T-helper 1 cell (primary cell): ENCODE measurements at places on chromosomes 3 and 15.

DNA sequence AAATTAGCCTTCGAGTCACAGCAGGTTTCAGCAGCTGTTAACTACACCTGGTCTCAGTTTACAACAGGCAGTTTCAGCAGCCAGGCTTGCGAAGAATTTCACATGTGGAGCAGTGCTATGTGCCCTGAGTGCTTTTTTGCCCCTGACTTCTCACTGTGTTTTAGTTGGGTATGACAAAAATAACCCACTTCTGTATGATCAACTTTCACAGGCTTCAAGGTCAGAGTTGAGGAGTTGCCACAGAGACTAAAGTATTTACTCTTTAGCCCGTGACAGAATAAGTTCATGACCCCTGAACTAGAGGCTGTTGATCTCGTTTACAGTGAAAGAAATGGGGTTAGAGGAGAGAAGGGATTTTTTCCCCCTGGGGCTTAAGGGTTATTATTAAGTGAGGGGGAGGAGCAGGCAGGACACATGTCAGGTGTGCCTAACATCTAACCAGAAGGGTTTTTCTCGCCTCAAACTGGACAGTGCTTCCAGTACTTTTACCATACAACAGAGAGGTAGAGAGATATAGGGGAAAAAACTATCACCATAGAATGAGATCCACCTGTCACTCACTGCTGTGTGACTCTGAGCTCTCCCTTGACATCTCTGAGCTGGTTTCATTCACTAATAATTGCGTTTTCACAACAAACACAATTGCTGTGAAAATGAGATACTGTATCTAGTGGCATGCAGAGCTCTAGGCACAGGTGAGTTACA lies 14.0 kb upstream of the TOPBP1 start:
- no peak for DNase-seq

- DNase-seq = no peak
Measured at GRCh38 chr3:63911509-63911872, 692 bp downstream of the SCAANT1 start.

DNA sequence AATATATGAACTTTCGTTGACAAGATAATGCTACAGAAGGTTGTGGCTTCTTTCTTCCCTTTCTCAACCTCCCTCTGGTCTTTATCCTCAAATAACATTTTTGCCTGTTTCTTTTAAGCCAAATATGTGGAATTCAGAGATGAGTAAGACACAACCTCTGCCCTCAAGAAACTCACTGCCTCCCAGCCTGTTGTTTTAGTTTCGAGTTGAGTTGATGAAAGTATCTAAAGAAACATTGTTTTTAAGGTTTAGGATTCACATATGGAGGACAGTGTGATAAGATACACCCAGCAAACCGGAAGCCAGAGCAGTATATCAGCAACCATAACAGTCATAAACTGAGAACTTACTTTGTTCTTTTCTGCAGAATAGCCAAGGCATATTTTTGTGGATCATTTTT lies 218.6 kb downstream of the THSD4 start:
- no peak for DNase-seq

DNA sequence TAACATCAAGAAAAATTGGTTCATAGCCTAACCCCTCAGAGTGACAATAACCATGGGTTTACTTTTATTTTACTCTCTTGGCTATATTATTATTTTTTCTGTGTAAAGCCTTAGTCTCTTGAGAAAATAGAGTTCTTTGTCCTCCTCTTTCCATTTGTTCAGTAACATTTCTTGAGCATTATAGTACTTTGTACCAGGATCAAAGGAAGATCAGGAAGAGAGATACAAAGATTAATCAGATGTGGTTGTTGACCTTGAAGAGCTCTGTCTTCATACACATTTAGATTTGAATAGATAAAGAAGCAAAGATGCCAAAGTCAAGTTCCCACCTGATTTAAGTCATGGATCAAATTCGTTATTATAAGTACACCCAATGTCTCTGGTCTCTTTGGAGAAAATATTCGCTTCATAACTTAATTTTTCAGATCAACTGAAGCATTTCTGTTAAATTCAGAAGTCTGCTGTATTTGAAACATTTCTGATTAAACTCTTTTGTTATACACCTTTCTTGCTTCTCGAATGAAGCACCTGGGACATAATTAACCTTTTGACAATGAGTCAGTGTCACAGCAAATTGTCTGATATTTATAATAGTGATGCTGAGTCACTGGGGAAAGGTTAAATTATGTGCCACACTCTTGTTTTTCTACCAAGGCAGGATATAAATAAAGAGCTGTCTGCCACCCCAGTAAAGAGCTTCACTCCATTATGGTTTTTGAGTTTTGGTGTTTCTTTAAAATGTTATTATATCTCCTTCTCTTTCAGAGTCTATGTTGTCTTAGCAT lies 100.2 kb downstream of the GHSR start:
- no peak for DNase-seq

GRCh38 chr3:20569310-20569709 lies 383.3 kb upstream of the SGO1 start:
- DNase-seq = no peak

- DNase-seq = peak; percentile 19
Measured at GRCh38 chr3:101725194-101725889, 928 bp downstream of the CEP97 start.

- DNase-seq = no peak
Measured at GRCh38 chr15:61784734-61785133, 275.5 kb downstream of the VPS13C start.

- DNase-seq = no peak
Measured at GRCh38 chr15:74136540-74136813, 6.1 kb downstream of the ISLR2 start.

DNA sequence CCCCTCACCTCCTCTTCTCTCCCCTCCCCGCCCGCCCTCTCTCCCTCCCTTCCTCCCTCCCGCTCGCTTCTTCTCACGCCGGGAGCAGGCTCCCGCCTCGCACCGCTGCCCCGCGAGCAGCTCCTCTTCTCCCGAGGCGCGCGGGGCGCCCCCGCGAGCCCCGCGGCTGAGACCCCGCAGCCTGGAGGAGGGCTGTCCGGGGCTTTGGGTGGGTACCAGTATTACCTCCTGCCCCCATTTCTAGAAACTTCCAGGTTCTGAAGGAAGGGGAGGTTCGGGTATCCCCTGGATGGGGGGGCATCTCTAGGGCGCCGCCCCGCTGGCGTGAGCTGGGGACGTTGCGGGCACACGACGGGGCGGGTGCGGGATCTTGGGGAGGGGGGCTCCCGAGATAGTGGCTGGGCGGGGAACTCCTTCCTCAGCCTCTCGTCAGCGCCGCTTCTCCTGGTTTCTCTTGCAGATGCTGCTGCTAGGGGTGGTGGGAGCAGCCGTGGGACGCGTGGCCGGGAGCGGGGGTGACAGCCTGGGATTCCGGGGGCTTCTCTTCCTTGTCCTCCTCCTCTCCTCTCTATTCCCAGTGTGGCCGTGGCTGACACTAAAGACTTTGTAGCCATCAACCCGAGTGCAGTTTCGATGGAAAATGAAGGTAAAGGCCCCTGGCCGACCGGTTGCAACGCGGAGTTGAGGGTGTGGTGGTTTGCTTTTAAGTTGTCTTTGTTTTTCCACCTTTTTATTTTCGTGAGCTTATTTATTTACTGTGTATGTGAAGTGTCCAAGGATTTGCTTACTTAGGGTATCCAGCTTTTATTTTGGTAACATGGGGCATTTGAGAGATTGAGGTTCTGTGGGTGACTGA lies 474 bp downstream of the ATP2C1 start:
- peak; percentile 38 for DNase-seq

DNA sequence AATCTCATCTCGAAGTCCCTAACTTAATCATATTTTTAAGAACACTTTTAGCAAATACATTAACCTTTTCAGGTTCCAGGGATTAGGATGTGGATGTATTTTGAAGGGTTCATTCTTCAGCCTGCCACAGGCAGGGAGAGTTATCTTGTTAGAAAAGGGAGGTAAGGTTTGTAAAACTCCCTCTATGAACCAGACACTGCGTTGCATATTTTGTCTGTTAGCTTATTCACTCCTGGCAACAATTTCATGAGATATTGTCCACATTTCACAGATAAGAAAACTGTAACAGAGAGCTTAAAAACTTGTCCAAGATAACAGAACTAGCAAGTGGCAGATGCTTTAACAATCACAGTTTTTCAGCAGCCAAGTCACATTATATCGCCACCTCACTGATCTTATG lies 155.4 kb downstream of the DIPK2A start:
- no peak for DNase-seq

DNA sequence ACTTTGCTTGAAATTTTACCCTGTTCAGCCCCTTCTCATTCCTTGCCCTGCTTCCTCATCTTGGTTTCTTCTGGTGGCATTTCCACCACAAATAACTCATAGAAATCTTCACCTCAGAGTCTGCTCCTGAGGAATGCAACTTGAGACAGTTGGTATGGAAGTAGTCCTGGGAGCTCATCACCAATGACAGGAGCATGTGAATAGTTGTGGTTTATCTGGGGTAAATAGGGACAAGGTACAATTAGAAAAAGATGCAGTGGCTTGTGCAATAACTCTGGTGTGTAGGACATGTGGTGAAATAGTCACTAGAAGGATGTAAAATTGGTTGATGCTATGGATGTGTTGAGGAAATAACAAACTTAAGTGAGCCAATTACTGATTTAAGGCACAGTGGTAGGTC lies 72.7 kb upstream of the CHRNA7 start:
- no peak for DNase-seq

DNA sequence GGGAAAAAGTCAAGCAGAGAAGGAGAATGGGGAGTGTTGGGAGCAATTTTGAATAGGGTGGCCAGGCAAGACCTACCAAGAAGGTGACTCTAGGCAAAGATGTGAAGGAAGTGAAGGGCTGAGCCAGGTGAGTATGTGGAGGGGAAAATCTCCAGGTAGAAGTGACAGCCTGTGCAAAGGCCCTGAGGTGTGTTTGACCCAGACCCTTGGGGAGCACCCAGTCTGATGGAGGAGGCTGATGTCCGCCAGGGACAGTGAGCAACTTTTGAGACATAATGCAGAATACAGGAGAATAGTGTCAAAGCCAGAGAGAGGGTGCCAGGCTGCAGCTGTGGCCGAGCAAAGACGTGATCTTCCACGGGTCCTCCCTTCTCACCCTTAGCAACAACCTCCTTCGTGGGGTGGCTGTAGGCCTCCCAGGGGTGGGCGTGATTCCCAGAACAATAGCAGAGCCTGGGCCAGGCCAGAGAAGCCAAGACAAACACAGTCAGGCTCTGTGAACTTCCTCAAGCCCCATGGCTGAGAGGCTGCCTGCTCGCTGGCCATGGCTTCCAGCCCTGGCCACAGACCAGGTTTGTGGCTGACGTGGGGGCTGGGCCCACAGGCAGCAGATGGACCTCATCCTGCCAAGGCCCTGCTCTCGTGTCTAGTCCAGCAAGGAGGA lies 58.1 kb downstream of the SLC6A6 start:
- no peak for DNase-seq

- DNase-seq = no peak
Measured at GRCh38 chr3:81197386-81197785, 564.1 kb downstream of the GBE1 start.

DNA sequence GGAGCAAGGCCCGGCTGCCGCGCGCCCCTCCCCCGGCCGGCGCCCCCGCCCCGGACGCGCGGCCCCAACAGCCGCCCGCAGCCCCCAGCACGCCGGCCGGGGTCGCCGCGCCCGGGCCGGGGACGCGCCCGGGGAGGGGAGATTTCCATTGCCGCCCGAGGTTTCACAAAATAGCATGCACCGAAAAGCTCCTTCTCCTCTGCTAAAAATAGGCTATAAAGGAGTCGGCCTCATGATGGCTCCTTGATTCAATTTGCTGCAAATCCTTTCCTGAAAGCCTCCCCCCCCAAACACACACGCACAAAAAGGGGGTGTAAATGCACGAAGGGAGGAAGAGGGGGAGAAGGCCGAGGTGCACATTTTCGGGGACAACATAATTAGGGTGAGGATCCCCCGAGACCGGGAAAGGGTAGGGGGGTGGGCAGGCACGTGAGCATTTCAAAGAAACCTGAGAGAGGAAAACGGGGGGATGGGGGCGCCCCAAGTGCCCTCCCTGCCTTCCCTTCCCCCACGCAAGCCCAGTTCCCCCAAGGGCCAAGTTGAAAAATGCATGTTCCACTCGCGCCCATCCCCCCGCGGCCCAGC lies 734 bp downstream of the TBL1XR1 start:
- peak; percentile 48 for DNase-seq

DNA sequence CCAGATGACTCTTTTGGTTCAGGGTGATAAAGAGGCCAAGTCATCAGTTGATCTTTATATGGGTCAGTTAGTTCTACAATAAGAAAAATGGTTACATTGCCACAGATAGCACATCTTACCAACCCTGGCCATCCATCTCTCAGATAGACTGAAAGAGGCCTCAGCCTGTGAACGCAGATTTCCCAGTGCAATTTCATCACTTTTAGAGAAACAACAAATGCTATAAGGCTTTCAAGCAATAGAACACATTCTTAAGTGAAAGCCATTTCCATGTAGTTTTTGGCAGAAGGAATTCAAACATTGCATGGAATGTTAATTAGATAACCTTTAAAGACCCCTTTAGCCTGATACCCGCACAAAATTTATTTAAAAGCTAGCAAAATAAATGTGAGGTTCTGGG lies 200.6 kb upstream of the ZBTB20 start:
- no peak for DNase-seq
